ENCODE measurements at places on chromosomes 7 and 10. TPM values are rescaled to one million over a fixed set of nuclear protein-coding genes. Genes with fewer than 3 reads are reported as not detected.

- DNase-seq = no peak
Observed at GRCh38 chr10:101032637-101033224, 1.7 kb downstream of the SFXN3 start.

DNA sequence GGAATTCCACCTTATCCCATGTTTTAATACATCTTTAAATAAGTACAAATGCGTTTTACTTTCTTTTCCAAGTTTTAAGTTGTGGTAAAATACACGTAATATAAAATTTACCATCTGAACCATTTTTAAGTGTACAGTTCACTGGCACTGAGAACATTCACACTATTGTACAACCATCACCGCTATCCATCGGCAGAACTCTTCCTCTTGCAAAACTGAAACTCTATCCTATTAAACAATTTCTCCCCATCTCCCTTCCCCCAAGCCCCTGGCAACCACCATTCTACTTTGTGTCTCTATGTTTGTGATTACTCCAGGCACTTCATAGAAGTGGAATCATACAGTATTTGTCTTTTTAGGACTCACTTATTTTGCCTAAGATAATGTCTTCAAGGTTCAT, 33.8 kb downstream of the HIP1 start:
- DNase-seq = no peak

GRCh38 chr7:99557196-99557607, 1.2 kb upstream of the ZNF655 start:
- DNase-seq = no peak

PNLIP gene
- not detected for total RNA-seq

MYH16 gene
- total RNA-seq = not detected

DNA sequence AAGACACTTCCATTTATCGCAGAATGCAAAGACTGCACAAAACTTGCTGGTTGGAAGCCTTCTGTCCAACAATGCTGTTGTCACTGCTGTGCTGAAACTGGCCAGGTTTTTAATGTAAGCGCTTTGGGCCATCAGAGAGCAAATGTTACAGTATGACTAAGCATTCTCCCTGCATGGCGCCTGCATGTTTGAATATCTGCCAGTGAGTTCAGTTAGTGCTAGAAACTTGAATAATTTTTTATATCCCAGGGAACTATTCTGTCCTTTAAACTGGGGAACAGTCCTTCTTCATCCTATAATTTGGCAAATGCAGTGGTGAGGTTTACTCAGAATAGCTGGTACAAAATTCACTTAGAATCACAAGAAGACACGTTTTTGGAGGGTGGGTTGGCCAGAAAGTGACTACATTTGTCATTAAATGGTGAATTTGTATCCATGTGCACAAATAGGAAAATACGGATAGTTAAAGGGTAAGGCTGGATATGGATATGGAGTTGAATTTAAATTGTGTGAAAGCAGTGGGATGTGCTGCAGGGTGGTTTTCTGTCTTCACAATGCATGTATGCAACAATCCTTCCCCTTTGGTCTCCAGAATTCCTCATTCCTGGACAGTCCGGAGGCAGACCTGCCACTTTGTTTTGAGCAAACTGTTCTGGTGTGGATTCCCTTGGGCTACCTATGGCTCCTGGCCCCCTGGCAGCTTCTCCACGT, 1.7 kb downstream of the ABCC2 start:
- DNase-seq = no peak

DNA sequence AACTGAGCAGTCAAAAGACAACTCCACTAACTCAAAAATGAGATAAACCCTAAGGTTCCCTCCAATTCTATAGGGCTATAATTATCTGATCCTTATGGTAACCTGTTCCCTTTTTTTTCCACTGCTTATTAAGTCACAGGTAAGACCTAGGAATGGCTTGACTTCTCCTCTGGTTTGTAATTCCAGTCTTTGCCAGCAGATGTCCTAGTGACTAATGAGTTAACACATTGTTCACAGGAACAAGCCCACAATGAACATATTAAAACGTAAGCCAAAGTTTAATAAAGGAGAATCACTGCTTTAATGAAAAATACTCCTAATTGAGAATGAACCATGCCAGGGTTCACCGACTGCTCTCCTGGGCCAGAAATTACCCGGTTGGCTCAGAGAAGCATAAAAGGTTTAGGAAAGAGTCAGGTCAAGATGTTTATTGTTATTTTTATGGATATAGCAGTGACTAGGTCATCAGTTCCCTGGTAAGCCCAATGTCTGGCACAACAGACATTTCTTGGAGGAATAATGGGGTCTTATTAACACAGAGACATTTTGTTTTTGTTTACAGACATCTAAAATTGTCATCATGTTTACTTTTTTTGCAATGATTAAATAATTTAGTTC, 120.1 kb downstream of the ELAPOR2 start:
- peak; percentile 59 for DNase-seq

- DNase-seq = peak; percentile 4
Observed at GRCh38 chr10:43225787-43226153, 41.1 kb downstream of the RASGEF1A start.
